ENCODE measurements at places on chromosomes 4 and X.

DNA sequence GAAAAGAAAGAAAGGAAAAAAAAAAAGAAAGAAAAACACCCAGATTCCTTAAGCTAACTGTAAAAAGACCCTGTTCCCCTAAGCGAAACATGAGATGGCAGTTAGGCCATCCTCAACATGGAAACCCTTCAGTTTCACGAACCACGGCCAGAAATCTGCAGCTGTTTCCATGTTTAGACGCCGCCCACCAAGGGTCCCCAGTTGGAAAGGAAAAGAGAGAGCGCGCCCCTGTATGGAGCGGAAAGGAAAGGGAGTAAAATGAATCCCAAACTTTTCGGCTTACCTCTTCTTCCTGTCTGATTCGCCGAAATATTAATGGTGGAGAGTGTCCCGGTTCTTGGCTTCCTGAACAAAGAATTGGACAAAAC, 38.3 kb downstream of the MGARP start:
- no peak for DNase-seq

DNA sequence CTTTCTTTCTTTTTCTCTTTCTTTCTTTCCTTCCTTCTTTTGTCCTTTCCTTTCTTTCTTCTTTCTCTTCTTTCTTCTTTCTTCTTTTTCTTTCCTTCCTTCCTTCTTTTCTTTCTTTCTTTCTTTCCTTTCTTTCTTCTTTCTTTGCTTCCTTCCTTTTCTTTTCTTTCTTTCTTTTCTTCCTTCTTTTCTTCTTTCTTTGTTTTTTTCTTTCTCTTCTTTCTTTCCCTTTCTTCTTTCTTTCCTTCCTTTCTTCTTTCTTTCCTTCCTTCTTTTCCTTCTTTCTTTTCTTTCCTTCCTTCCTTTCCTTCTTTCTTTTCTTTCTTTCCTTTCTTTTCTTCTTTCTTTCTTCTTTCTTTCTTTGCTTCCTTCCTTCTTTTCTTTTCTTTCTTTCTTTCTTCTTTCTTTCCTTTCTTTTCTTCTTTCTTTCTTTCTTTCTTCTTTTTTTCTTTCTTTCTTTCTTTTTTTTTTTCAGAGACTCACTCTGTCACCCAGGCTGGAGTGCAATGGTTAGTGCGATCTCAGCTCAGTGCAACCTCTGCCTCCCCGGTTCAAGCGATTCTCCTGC, 18.5 kb downstream of the TMEM187 start:
- no peak for DNase-seq

DNA sequence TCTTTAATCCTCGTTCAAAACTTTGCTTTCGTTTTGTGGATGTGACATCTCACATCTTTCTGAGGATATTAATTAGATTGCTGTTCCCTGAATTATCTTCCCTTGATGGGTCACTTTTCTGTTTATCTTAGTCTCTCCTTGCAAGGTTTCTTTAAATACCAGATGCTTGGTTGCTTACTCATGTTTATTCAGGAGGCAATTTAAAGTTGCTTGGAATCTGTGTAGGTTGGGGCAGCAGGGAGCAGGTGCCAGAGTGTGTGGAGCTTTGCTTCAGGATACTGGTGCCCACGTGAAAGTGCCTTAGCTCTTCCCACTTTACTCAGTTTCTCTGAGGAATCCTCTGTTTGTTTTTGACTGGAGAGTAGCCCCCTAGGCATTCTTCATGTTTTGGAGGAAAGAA, 24.0 kb downstream of the ANAPC4 start:
- no peak for DNase-seq

- no peak for DNase-seq
Observed at GRCh38 chrX:49164589-49165360, 2.2 kb downstream of the MAGIX start.

DNA sequence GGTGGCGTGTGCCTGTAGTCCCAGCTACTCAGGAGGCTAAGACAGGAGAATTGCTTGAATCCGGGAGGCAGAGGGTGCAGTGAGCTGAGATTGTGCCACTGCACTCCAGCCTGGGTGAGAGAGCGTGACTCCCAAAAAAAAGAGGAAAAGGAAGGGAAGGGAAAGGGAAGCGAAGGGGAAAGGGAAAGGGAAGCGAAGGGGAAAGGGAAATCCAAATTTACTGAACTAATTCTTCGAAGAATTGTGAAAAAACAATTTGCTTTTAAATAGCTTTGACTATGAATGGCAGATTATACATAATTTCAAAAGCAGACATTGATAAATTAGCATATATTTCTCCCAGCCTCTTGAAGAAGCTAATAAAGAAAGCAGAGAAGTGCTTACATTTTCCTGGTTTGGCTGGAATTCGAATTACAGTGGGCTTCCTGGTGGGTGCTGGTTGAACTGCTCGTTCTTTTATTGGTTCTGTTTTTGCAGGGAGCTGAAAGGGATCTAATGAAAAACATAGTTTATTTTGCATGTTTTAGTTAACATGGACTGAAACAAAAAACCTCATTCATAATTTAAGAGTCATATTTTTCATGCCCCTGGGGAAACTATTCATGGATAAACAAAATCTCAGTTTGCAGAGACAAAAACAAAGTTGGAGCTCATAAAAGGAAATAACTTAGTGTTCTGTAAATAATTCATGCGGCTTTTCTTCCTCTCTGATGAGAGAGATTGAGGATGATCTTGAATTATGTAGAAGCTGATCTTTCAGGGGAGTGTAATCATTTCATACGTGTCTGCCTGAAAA, 66.0 kb downstream of the RPS3A start:
- no peak for DNase-seq

Data from stimulated activated CD4-positive, alpha-beta T cell treated with anti-CD3 and anti-CD28 coated beads, Interleukin-1b, Interleukin-23, amount 100 ng/mL, for 1 hour (primary cell).